ENCODE measurements at places on chromosomes 6 and 20. TPM values are rescaled to one million over a fixed set of nuclear protein-coding genes. Genes with fewer than 3 reads are reported as not detected.

AVP gene
- not detected for polyA plus RNA-seq

- no peak for DNase-seq
These were observed 5.7 kb downstream of the SIM1 start for GRCh38 chr6:100458841-100459591.

DNA sequence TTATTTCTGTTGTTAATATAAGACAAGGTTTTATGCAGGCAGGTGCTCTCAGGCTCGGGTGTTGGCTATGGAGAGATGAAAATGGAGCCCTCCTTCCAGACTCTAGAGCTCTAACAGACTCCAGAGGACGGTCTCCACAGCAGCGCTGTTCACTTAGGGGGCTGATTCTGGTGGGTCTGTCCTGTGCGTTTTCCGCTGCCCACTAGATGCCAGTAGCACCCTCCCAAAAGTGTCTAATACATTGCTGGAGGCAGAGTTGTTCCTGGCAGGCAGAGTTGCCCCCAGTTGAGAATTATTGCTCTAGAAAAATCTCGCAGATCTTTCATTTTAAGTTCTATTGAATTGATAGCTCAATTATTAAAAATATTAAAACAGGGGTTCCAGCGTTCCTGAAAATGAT, 109.9 kb downstream of the MAP3K4 start:
- DNase-seq: no peak

PRR18 gene
- not detected for polyA plus RNA-seq

DNA sequence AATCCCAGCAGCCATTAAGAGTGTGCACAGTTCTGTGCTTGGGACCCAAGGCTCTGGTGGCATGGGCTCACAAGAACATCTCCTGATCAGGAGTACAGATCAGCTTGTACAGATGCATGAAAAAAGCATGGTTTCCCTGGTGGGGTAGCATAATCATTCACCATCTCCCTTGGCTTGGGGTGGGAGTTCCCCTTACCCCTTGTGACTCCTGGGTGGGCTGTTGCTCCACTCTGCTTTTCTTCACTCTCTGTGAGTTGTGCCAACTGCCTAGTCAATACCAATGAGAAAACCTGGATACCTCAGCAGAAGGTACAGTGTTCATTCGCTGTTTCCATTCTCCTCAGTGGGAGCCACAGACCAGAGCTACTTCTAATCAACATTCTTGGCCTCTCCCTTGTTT, 13.6 kb upstream of the HLA-DQB1 start:
- DNase-seq: no peak

DNA sequence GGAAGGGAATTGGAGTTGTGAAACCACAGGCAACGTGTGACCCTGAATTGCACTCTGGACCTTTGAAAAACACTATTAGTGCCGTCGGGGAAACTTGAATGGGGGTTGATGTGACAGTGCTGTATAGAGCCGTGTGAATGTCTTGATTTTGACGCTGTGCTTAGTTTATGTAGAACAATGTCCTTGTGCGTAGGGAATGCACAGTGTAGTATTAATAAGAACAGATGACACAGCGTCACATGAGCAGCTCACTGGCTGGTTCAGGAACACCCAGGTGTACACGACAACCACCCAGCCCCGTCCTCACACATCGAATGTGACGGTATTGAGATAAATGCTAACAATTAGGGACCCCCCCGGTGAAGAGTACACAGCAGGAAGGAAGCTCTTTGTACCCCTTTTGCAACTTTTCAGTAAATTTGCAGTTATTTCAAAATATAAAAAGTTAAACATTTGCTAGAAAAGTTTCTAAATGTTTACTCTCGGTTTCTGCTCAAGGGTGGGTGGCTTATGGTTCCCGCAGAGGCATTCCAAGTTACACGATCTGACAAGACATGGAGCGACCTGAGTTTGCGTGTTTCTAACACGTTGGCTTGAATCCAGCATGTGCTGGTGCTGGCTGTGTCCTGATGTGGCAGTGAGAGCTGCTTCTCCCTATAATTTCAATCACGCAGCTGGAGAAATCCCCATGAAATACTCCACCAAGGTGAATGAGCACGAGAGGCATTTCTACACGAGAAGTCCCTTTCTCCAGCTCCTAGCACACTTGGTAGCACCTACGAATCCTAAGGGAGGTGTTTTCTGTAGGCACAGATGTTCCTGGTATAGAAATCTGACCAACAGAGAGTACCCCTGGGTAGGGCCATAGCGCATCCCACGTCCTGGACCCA, 208.0 kb upstream of the EXOC2 start:
- DNase-seq: peak; percentile 38

IL20RA gene
- polyA plus RNA-seq: 0.81 TPM

DNA sequence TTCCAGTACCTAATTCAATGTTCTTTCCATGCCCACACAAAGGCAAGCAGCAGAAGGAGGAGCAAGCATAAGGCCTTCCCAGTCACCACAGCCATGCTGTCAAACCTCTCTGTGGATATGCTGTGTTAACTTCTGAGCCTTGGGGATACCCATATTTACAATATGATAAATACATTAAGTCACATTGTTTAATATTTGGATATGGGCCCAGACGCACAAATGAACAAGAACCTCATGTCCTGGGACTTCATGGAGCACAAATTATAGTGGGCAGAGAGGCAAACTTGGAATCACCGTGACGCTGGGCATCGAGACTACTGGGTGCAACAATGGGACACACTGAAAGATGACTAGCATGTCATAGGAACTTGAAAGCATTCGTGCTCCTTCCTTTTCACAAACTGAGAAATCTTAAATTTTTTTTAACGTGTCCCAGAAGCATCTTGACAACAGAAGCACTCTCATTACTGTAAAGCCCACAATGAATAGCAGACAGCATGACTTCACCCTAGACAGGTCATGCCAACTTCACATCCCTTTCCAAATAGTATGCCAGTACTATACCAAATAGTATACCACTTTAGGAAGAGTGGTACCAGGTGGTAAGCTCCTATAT, 16.0 kb downstream of the SOD2 start:
- no peak for DNase-seq

- no peak for DNase-seq
These were observed 69.6 kb downstream of the HFE start for GRCh38 chr6:26156850-26157250.

XKR7 gene
- polyA plus RNA-seq: not detected

- DNase-seq: no peak
These were observed 11.3 kb downstream of the TFAP2A start for GRCh38 chr6:10403385-10404106.

DNA sequence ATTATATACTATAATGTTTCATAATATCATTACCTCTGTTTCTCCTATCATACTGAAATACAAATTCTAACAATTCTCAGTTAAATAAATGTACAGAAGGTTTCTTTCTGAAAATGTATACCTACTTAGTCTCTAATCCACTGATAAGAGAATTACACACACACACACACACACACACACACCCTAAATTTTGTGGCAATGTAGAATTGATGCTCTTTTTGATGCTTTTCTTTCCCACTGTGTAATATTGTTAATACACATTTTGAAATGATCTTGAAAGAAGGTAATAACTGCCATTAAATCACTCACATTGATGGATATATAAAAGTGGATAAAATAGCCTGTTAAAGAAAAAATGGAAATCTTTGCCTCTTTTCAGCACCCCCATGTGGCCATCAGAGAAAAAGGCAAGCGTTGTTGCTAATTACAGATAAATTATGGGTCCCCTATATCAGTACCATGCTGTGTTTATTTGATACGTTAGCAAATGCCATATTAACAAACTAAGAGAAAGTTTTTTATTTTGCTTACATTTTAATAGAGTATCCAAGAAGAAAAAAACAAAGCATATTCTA, 76.6 kb upstream of the VGLL2 start:
- DNase-seq: no peak

SNAP91 gene
- polyA plus RNA-seq: 0.81 TPM

DNA sequence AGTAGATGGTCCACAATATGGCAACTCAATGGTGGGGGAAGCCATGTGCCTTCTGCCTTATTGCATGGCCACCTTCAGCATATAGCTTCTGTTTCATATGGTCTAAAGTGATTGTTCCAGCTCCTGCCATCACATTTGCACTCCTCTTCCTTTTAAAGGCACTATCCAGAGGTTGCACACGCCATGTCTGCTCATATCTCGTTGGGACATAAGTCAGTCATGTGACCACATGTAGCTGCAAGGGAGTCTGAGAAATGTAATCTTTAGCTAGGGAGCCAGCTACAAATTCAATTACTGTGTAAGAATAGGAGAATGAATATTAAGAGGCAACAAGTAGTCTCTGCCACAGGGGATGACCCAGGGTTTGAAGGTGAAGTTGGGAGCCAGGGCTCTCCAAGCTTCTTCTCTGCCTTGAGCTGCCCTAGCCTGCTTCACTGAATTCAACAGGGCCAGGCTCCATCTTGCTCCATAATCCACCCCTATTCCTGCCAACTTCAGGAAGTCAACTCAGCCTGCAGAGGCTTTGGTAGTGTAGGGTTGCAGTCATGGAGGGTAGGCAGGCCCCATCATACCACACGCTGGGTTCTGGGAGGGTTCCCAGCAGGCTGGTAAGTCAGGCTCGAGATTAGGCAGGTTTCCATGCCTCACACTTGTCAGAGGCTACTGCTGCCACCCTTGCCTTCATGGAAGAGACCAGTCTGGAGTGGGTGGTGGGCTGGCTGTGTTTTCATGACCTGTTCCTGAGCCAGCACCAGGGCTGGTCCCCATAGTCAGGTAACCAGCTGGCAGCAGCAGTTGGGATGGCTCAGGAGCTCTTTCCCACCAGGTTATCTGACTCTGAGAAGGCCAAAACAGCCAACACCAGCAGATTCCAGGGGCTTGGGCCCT, 56.7 kb upstream of the SAYSD1 start:
- DNase-seq: no peak

DNA sequence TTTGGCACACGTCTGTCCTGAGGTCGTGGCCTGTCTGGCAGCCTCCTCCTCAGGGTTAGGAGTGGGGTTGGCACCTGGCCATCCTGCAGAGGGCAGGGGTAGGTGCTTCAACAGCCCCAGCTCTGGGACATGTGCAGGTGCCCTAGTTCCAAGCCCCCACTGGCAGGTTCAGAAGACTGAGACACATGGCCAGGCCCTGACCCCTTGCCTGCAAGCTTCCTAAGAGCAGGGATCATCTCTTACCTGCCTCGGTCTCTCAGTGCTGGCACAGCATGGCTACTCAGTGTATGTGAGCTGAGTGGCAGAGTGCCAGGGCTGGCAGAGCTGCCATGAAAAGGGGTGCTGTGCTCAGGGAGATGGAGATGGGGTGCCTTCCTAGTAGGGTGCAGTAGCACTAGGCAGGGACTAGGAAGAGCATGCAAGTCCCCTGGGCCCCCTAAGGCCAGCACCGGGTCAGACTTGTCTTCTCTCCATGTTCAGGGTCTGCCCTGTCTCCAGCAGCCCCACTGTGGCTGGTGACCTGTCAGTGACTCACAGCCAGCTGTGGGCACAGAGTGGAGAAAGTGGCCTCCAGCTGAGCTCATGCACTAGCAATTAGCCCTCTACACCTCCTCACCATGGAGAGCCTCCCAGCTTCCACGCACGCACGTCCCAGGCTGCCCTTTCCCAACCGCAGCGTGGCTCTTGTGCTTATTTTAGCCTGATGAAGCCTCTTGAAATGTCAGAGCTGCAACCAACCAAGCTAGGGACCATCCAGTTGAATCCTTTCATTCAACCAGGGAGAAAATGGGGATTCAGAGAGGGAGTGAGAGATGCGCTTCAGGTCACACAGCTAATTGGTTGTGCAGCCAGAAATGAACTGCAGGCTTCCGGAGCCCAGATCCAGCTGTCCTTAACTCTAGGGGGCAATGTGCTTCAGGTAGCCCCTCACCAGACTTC, 116.6 kb downstream of the MRPL14 start:
- no peak for DNase-seq

GRCh38 chr6:70967049-70967448, 10.2 kb upstream of the B3GAT2 start:
- no peak for DNase-seq

- DNase-seq: peak; percentile 96
These were observed 448 bp upstream of the RIN2 start for GRCh38 chr20:19757487-19758132.

- DNase-seq: no peak
These were observed 6.2 kb downstream of the VEGFA start for GRCh38 chr6:43776115-43776798.

DNA sequence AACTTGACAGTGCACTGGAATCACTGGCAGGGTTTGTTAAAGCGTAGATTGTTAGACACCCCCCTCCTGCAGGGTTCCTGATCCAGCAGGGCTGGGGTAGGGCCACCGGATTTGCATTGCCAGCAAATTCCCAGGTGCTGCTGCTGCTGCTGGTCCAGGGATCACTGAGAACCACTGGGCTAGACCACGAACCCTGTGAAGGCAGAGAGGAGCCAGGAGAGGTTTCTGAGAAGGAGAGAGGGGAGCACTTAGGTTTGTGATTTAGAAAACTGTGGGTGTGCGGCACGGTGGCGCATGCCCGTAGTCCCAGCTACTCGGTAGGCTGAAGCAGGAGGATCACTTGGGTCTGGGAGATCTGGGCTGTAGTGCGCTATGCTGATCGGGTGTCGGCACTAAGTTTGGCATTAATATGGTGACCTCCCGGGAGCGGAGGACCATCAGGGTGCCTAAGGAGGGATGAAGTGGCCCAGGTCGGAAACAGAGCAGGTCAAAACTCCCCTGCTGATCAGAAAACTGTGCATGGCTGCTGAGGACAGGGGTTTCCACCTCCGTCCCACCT, 53.6 kb upstream of the FAM83D start:
- DNase-seq: no peak

DNA sequence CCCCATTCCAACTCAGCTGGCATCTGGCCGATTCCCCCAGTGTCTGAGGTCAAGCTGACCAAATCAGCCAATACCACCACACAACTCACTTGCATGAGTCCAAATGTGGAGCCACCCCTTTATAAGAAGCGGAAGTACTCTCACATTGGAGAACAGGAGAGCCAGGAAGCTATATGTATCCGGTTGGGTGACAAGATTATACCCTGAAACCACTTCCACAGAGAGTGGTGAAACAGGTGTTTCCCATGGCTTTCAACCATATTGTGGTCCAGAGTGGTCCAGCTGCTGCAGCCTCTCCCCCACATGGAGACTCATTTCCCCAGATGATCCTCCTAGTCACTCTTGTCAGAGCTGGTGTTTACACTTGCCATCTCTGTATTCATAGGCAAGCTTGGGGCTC, 24.0 kb upstream of the SERINC1 start:
- DNase-seq: no peak

- DNase-seq: no peak
These were observed 11.8 kb downstream of the MAN1A1 start for GRCh38 chr6:119337762-119338161.

GRCh38 chr6:64732888-64733287, 974.1 kb downstream of the EYS start:
- DNase-seq: no peak

- no peak for DNase-seq
These were observed 29.5 kb downstream of the STX11 start for GRCh38 chr6:144179828-144180227.

DNA sequence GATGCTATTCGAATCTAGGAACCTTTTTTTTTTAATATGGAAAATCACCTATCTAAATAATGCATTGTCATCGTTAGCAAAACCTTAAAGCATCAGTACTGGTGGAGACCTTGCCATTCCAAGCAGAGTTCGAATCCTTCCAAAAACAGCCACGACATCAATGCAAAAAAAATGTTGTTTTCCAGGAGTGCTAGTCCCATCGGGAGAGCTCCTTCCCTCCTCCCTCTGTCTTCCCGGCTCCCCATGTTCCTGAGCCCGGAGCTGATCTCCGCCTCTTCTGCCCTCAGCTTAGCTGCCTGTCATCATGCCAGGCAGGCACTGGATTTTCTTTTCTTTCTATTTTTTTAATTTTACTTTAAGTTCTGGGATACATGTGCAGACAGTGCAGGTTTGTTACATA, 153.6 kb upstream of the QKI start:
- no peak for DNase-seq
